Head of caudate nucleus (tissue), 42 donors: ENCODE measurements at places on chromosomes 6 and 20.

- peak; percentile 51 for DNase-seq
These were observed 693 bp downstream of the FAM50B start for GRCh38 chr6:3849681-3850450.

DNA sequence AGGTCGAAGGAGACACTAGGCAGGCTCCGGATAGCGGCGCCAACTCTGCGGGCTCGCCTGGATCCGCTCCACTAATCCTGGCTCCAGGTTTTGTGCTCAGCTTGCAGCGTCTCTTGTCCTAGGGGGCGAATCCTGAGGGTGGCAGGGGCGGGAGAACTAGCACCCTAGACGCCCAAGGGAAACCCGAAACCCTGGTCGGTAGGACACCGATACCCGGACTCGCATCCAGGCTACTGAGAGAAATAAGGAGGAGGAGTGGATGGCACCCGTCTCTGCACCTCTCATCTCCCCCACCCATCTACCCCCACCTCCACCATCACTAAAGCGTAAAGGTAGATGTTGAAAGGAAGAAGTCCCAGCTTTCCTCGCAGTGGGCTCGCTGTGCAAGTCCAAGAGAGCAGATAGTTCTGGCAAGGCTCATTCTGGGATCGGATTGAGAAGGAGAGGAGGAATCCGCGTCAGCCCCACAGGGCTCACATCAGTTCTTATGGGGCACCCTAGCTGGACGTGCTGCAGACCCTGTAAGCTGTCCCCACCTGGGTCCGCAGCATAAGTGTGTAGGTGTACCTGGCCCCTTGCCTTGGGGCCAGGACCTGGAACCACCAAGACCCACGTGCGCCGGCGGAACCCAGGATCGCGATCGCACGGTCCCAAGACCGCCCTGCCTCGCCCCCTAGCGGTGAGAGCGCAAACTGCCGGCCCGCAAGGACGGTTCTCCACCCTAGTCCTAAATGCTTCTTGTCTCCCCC lies 6.9 kb downstream of the SLC32A1 start:
- DNase-seq, result peak; percentile 88

DNA sequence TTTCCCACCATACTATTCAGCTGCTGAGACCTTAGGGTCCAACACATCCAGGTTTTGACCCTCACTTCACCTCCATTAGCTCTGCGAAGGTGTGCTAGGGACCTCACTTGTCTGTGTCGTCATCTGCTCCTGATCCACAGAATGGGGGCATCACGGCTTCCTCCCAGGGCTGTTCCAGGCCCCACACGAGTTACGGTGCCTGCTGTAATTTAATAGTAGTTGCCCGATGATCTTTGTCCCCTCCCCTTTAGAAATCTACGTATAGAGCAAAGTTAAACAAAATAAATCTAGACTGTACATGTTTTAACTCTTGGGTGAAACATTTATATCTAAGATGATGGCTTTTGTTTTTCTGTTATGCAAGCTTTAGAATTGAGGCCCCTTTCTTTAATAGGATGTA lies 49.1 kb upstream of the NAA20 start:
- DNase-seq, result no peak

DNA sequence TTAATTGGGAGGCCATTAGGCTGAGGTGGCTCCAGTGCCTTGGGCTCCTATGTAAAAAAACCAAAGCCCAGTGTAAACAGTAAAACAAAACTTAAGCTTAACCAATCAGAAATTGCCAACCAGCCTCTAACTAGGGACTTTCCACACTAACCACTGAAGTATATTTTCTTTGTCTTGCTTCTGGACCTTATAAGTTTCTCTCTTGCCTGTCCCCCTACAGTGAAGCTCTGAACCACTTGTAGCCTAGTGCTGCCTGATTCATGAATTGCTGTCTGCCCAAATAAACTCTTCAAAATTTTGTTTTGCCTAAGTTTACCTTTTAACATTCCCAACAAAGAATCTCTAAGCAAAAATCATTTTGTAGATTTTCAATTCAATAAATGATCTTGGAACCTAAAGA lies 28.2 kb downstream of the POPDC3 start:
- no peak for DNase-seq

GRCh38 chr6:130734161-130734560 lies 93.0 kb upstream of the SMLR1 start:
- DNase-seq, result no peak

GRCh38 chr20:2822073-2822472 lies 5.9 kb downstream of the TMEM239 start:
- no peak for DNase-seq

DNA sequence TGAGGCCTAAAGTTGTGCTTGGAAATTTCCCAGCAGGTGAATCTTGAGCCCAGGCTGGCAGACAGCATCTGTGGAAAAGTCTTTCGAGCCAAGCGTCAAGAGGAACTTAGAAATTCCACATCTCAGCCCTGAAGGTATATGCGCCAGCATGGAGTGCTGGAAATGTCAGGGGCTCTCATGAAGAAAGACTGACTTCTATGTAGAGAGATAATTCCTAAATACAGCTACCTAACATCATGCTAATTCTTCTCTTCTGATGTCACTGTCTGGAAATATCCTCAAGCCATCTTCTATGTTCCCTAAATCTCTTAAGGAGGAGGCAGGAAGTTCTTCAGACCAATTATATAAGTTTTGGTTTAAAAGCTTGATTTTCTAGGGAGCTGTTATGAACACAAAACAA lies 492.4 kb upstream of the MARCKS start:
- no peak for DNase-seq

- peak; percentile 81 for DNase-seq
These were observed 82.4 kb upstream of the NNAT start for GRCh38 chr20:37438464-37439222.

DNA sequence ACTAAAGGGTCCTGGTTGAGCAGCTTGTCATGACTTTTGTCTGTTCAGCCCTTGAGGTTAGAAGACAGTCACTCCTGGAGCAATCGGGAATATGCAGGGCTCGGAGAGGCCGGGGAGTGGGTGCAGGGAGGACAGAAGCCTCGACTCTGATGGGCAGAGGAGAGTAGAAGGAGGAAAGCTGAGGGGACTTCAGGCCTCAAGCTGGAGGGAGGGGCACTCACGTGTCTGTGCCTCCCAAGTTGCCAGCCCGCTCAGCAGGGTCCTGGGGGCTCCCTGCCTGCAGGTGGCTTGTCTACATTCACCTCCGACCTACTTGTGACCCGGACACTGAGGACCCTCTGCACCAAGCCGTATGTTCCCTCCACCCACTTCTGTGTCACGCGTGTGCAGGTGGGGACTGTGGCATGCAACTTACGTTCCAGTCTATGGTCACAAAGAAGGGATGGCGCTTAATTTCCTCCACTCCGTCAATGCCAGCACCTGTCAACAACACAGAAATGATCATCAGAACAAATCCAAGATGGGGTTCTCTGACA lies 86.8 kb upstream of the MPC1 start:
- DNase-seq, result no peak

- no peak for DNase-seq
These were observed 156.4 kb downstream of the MTHFD1L start for GRCh38 chr6:151021896-151022295.

- DNase-seq, result no peak
These were observed 2.9 kb upstream of the IER3 start for GRCh38 chr6:30747300-30747687.

- no peak for DNase-seq
These were observed 268.9 kb downstream of the CDH4 start for GRCh38 chr20:61520893-61521460.

DNA sequence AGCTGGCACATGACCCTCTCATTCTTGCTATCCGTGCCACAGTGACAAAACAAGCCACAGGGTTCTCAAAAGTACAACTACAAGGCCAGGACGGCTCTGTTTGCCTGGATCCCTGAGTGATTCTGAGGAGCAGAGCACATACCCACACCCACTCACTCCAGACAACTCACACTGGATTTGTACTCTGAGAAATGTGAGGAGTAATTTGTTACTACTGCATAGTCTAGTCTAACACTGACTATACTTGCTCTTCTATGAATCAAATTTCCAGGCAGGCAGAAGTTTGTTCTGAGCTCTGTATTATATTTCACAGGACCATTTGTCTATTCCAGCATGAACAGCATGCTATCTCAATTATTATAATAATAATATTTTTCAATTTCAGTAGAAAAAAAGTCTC lies 26.7 kb upstream of the SPTLC3 start:
- DNase-seq, result no peak

- peak; percentile 76 for DNase-seq
These were observed 1.5 kb downstream of the BICRAL start for GRCh38 chr6:42783177-42783875.

DNA sequence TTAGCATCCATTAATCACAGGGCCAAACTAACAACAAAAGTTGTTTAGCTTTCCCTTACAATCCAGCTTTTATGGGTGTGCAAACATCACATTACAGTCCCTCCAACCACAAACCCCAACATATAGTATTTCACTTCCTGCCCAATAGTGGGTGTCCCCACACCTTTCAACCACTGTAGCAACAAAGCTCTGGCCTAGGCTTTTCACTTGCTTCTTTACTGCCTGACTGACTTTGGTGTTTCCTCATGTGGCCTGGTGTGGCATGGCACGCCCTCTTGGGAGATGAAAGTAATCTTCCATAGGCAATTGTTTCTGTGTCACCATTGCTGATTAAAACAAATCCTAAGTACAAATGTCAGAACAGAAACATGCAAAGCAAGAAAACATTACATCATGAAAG lies 46.3 kb downstream of the MCM8 start:
- DNase-seq, result no peak

DNA sequence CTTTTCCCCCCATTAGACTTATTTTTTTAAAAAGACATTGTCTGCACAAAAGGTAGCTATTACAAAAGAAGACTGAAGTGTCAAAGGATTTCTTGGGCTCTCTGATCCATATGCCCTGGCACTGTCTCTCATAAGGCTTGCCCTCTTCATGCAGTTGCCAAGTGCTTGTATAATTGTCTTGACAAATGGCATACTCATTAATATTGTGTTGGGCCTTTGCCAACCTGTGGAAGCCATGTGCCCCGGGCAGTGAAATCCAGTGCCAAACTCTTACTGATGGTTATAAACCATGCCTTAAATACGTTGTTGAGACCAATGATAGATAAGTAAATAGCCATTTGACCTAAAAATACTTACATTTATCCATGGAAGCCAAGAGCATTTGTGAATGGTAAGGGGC lies 98.1 kb downstream of the FARS2 start:
- no peak for DNase-seq

DNA sequence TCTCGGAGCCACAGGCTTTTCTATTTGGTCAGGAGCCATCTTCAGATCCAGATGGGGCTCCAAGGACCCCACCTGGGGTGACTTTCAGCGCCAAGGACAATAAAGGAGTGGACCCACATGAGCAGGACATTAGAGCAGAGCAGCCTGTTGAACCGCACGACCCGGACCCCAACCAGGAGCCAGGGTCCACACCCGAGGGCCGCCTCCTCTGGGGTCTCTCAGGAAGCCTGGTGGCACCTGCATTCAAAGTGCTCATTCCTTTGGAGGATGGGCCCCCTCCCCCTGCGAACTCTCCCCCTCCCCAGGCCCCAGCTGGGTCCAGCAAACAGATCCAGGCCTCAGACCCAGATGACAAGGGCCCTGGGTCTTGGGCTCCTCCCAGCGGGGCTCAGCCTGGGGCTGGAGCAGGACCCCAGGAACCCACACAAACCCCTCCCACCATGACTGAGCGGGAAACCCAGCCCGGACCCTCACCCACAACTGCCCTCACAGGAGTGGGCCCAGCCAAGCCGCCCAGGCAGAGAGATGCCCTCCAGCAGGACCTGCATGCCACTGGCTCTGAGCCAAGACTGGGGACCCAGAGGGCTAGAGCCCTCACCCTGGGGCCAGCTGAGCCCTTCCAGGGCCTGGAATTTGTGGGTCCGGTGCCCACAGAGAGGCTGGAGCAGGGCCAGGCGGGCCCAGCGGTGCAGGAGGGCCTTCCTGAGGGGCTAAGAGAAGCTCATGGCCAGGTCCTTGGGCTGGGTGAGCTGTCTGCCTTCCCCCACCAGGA lies 23.9 kb downstream of the RAB44 start:
- no peak for DNase-seq

DNA sequence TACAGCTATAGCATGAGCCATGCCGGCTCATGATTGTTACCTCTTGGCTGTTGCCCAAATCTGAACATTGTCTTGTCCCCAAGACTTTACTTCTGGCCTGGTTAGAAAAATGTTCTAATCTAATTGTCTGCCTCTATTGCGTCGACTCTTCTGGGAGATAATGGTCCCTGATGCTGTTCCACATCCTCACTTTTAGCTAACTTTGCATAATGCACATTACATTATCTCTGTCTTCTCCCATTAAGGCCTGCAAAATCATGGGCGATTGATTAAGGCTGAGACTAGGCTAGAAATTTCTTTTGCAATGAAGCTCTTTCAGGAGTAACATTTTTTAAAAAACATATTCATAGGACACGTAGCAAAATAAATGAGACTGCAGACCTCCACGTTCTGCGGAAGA lies 961.0 kb downstream of the KIF16B start:
- DNase-seq, result no peak

DNA sequence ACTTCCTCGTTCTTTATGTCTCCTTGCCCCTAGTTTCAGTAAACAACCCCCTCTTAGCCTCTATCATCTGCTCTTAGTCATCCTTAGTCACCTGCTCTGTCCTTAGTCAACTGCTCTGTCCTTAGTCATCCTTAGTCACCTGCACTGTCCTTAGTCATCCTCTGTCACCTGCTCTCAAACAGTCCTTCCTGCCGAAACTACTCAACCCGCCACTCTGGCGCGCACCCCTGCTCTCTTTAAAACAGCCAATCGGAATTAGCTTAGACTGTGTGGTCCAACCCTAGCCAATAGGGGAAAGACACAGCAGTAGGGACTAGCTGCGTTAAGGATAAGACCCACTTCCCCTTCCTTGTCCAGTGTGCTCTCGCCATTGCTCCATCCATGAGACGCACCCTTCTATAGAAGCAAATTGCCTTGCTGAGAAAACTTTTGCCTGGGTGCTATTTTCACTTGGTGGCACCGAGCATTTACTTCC lies 73.9 kb downstream of the BACH2 start:
- no peak for DNase-seq

GRCh38 chr20:51756653-51757052 lies 11.5 kb downstream of the ATP9A start:
- DNase-seq, result no peak

GRCh38 chr6:10383331-10384090 lies 31.4 kb downstream of the TFAP2A start:
- no peak for DNase-seq

GRCh38 chr20:42982218-42982617 lies 207.5 kb downstream of the PTPRT start:
- DNase-seq, result no peak

- DNase-seq, result no peak
These were observed 3.5 kb downstream of the TENT5A start for GRCh38 chr6:81748994-81749393.

DNA sequence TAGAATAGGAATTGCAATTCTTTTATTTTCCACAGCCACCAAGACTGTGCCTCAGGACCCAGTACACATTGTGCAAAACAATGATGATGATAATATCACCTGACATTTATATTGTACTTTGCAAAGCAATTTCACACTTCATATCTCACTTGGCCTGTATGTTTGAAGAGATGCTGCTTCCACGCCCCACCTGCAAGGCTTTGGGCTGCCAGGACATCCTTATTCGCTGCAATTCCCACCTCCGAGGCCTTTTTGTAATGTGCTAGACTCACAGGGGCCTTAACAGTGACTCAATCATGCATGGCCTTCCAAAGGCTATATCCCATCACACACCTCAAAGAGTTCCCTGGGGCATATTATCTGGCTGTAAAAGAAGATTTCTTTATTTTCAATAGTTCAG lies 200.9 kb downstream of the MYLK4 start:
- no peak for DNase-seq
